CD4-positive, alpha-beta memory T cell (primary cell): ENCODE measurements at places on chromosomes 6 and 20. TPM values are rescaled to one million over a fixed set of nuclear protein-coding genes. Genes with fewer than 3 reads are reported as not detected.

The PAK5 gene
- not detected for total RNA-seq

The CNKSR3 gene
- not detected for total RNA-seq

The CALHM4 gene
- total RNA-seq, result not detected

The SMLR1 gene
- total RNA-seq, result not detected

The TRIM38 gene
- 37.7 TPM for total RNA-seq

The PHACTR1 gene
- 0.44 TPM for total RNA-seq

The TGM2 gene
- 0.50 TPM for total RNA-seq

The BPI gene
- total RNA-seq, result not detected

The OR2H2 gene
- not detected for total RNA-seq

The MMP24 gene
- total RNA-seq, result 0.19 TPM

DNA sequence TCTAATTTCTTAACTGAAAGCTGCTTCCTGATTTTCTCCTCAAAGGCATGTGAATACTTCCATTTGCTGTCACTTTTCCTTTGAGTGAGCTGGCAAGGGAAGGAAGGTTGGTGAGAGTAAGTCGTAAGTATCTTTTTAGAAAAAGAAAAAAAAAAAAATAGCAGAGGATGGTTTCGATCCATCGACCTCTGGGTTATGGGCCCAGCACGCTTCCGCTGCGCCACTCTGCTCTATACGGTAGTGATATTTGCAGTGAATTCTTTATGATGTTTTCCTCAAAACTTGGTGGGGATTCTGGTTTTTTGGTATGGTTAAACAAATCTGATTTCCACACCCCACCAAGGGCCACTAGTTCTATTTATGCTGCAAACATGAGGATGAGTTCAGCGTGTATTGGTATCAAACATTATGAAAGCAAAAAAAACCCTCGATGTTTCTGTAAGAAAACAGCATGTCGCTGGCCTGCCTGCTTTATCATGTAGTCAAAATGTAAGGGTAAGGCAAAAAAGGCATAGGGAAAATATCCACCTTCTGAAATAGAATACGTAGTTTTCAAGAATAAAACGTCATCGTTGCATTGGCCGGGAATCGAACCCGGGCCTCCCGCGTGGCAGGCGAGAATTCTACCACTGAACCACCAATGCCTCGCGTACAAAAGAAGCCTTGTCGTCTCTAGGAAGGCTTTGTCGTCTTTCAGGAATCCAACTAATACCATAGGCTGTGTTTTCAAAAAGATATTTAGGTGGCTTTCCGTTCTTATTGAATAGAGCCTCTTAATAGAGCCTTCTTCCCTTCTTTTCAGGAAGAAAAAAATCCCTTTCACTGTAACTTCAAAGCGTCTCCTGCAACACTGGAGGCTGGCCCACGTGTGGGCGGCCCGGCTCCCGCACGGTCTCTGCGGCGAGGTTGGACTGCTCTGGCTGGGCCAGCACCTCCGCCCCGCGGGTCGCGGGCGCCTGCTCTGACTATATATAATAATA, 9.6 kb downstream of the OR2B2 start:
- peak; percentile 90 for DNase-seq
- peak overlapping the region; percentile 53 for H3K4me3 ChIP-seq
- peaks cover 4% of the 10 kb centered on the region for H3K27me3 ChIP-seq

- H3K27ac ChIP-seq, result no peak overlapping the region
- H3K36me3 ChIP-seq, result no peaks in the 10 kb centered on the region
- no peaks in the 10 kb centered on the region for H3K4me1 ChIP-seq
- no peaks in the 10 kb centered on the region for H3K27me3 ChIP-seq
- no peak for DNase-seq
Measured at GRCh38 chr6:89492025-89492640, 59.2 kb downstream of the ANKRD6 start.

DNA sequence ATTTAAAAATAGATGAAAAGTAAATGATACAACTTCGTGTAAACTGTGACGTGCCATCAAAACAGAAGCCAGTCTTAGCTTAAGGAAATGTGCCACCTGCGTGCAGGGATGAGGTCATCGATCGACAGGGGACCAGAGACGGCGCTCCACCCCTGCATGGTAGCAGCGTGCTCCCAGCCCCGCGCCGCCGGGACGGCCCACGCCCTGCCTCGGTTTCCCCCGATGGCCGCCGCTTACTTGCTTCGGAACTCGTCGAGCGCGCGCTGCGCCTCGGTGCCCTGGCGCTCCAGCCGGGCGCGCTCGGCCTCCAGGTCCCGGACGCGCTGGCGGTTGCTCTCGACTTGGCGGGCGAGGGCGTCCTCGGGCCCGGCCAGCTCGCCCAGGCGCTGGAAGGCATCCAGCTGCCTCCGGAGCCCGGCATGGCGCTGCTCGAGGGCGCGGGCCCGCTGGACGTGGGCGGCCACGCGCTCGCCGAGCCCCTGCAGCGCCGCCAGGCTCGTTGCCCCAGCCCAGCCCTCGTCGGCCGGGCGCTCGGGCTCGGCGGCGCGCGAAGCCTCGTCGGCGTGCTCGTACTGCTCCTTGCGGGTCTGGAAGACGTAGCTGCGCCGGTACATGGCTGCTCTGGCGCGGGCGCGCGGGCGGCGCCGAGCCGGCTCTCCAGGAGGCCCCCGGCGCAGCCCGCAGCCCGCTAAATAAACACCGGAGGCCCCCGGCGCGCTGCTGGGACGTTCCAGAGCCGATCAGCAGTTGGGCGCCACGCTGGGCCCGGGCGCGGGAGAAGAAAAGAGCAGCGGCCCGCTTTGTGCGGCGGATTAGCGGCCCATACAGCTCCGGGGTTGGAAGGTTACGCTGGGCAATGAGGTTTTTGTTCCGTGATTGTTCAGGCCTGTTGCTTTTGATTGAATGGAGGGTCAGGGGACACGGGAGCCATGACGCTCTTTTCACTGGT, at the start of gene BFSP1:
BFSP1 (minus strand) TSS at position 664 of the 949 bp plus-strand sequence; CDS start at position 614, 50 bp downstream.
- H3K27ac ChIP-seq, result peak within 1 kb of the TSS; percentile 9
- DNase-seq, result peak; percentile 54
- H3K4me3 ChIP-seq, result no peak within 1 kb of the TSS

DNA sequence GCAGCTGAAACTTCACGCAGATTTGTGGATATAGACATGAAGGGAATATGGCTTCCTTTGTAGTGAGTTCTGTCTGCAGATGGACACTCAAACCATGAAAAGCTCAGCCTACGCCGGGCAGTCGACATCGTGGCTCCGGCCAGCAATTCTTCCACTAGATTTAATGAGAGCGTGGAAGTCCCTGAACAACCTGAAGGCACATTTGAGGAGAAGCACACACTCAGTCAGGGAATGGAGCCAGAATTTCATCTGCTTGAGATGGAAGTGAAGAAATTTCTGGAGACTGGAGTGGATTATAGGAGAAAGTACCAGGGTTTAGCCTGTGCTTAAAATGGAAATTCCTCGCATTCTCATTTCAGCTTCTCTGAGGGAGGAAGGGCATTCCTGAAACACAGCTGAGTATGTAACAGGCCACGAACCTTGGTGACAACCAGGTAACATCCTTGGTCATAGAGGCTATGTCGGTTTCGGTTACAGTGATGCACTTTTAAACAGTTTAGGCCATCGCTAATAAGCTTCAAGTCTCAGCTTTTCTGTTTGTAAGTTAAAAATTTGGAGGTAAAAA, 80.5 kb upstream of the AGPAT4 start:
- no peaks in the 10 kb centered on the region for H3K4me1 ChIP-seq
- no peak for DNase-seq
- H3K27me3 ChIP-seq, result no peaks in the 10 kb centered on the region
- H3K4me3 ChIP-seq, result no peak overlapping the region

- H3K27ac ChIP-seq, result no peak overlapping the region
- H3K4me3 ChIP-seq, result no peak overlapping the region
- no peak for DNase-seq
- no peaks in the 10 kb centered on the region for H3K36me3 ChIP-seq
Measured at GRCh38 chr6:15350386-15351083, 104.7 kb downstream of the JARID2 start.

DNA sequence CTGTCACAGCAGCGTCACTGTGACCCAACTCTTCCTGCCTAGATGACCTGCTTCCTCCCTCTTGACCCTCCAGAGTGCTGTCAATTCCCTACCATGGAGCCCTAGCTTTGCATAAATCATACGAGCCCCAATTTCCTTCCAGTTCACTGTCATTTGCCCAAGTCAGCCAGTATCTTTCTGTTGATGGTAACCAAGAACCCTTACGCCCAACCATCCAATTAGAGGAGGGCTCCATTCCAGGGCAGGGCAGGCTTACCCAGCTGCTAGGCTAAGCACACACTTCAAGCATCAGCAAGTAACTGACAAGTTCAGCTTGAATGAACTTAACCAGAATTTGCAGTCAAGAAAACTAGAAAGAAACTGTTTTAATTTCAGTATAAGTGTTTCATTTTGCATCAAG, 25.7 kb downstream of the WFDC3 start:
- H3K4me3 ChIP-seq, result no peak overlapping the region
- H3K27me3 ChIP-seq, result no peaks in the 10 kb centered on the region
- H3K27ac ChIP-seq, result no peak overlapping the region
- DNase-seq, result no peak
- no peaks in the 10 kb centered on the region for H3K36me3 ChIP-seq

- DNase-seq, result no peak
- no peaks in the 10 kb centered on the region for H3K27me3 ChIP-seq
- H3K4me3 ChIP-seq, result no peak overlapping the region
- H3K4me1 ChIP-seq, result no peaks in the 10 kb centered on the region
- H3K27ac ChIP-seq, result no peak overlapping the region
- H3K36me3 ChIP-seq, result no peaks in the 10 kb centered on the region
Measured at GRCh38 chr6:150228072-150228733, 85.4 kb downstream of the PPP1R14C start.

DNA sequence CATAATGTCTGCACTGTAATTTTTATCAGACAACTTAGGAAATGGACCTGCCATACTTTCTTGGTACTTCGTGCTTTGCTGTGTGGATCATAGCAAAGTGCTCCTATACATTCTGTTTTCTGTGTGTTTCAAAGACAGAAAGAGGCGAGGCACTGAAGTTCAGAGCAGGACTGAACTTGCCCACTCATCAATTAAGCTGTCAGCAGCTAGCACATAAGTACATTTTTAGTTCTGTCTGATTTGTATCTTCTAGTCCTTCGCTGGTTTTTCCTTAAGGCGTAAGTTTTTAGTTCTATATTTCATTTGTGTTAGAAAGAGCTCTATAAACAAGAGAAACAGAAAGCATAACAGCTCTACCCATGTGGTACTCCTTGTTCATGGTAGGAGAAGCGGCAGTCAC, 42.1 kb downstream of the MAP3K4 start:
- no peak overlapping the region for H3K4me3 ChIP-seq
- H3K27ac ChIP-seq, result no peak overlapping the region
- DNase-seq, result no peak

GRCh38 chr20:49214571-49214970, 4.6 kb upstream of the DDX27 start:
- no peak overlapping the region for H3K4me3 ChIP-seq
- H3K27ac ChIP-seq, result no peak overlapping the region
- DNase-seq, result no peak
- H3K4me1 ChIP-seq, result peaks cover 13% of the 10 kb centered on the region
- H3K36me3 ChIP-seq, result no peaks in the 10 kb centered on the region
- no peaks in the 10 kb centered on the region for H3K27me3 ChIP-seq

DNA sequence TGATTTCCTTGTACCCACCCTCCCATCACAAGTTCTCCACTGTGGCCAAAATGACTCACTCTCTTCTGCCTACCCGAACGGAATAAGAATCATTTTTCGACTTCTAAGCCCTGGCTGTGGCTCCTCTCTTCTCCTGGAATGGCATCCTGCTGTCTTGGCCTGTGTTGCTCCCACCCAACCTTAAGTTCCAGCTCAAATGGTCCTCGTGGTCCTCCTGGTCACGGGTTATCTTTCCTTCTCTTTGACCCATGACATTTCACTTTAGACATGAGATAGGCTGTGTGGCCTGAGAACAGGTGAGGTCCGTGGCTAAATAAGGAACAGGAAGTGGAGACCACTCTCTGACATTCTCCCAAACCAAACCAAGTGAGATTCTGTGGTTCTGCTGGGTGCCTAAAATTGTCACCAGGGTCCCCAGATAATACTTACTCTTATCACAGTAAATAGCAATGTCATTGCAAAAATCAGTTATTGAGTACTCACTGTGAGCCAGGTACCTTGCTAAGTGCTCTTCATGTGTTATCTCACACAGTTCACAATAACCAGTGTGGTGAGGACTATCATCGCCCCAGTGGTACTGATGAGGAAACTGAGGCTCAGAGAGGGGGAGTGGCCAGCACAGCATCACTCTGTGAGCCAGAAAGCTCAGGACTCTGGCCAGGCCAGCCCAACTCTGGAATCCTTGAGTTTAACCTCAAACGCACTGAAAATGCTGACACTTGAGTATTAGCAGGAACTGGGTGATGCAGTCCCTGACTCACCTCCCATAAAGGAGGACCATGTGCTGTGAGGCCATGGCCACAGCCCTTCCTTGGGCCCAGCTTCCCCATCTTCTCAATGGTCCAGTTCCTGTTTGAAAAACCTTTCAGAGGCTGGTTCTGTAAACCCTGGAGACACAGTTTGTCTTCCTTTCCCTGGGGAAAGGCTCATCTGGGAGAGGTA, 74.8 kb upstream of the SIRPA start:
- no peaks in the 10 kb centered on the region for H3K4me1 ChIP-seq
- no peak overlapping the region for H3K27ac ChIP-seq
- no peak for DNase-seq
- H3K36me3 ChIP-seq, result no peaks in the 10 kb centered on the region
- peaks cover 9% of the 10 kb centered on the region for H3K27me3 ChIP-seq
- no peak overlapping the region for H3K4me3 ChIP-seq

GRCh38 chr20:31927627-31928159, 24.2 kb downstream of the PDRG1 start:
- no peaks in the 10 kb centered on the region for H3K36me3 ChIP-seq
- no peak for DNase-seq
- no peak overlapping the region for H3K4me3 ChIP-seq
- H3K27me3 ChIP-seq, result no peaks in the 10 kb centered on the region
- no peak overlapping the region for H3K27ac ChIP-seq

DNA sequence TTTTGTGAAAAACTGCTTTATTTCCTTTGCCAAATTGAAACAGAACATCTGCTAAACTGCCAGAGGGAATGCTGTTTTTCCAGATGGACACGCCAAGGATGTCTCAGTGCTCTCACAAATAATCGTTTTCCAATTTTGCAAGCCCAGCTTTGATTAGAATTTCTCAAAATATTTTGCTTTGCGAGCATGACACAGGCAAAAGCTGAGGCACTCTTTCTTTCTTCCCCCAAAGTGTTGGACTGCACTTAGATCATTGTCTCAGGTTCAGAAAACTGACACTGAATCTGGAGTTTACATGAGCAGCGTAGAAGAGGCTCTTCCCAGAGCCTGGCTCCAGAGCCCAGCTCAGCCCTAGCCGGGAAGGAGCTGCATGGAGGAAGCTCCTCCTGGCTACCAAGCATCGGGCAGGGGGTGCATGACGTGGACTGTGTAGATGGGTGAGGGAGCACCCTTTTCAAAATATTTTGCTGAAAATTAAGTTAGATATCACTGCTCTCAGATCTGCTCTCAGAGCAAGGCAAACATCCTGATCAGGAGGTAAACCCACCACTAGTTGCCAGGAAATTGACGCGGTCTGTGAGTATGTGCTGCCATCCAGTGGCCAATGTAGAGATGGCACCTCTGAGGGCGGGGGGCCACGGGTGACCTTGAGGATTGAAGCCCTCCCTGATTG, 107.5 kb downstream of the SLC22A3 start:
- peak; percentile 58 for DNase-seq
- H3K27me3 ChIP-seq, result no peaks in the 10 kb centered on the region
- H3K4me1 ChIP-seq, result peaks cover 50% of the 10 kb centered on the region
- H3K4me3 ChIP-seq, result no peak overlapping the region

- DNase-seq, result no peak
- H3K4me1 ChIP-seq, result no peaks in the 10 kb centered on the region
- H3K27ac ChIP-seq, result no peak overlapping the region
- H3K36me3 ChIP-seq, result peaks cover 5% of the 10 kb centered on the region
Measured at GRCh38 chr6:37382994-37383765, 29.4 kb downstream of the RNF8 start.

- no peak overlapping the region for H3K27ac ChIP-seq
- H3K4me1 ChIP-seq, result no peaks in the 10 kb centered on the region
- DNase-seq, result no peak
- no peaks in the 10 kb centered on the region for H3K36me3 ChIP-seq
- no peak overlapping the region for H3K4me3 ChIP-seq
Measured at GRCh38 chr6:157614026-157614568, 208.9 kb upstream of the SNX9 start.
